ENCODE measurements at places on chromosomes 4 and X. TPM values are rescaled to one million over a fixed set of nuclear protein-coding genes. Genes with fewer than 3 reads are reported as not detected.

GRCh38 chrX:107323786-107324492 is 117.5 kb downstream of the DNAAF6 start:
- DNase-seq = no peak

- DNase-seq = peak; percentile 46
These were observed 497 bp upstream of the THAP9 start for GRCh38 chr4:82900066-82900410.

DNA sequence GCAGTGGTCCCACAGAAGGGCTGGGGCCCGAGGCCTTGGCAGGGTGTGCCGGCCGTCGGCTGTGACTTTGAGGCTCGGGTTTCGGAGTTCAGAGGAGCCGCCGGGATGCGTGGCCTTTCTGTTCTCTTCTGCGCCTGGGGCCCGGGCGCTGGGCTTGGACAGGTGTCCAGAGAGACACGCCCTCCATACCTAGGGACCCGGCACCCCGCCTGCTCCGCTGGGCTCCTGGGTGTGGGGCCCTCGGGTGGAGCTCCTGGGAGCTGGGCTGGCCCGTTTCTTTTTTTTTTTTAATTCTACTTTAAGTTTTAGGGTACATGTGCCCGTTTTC is 11.3 kb downstream of the FGFRL1 start:
- DNase-seq = no peak

GRCh38 chrX:53312946-53313727 is 31.8 kb upstream of the IQSEC2 start:
- DNase-seq = peak; percentile 70

DNA sequence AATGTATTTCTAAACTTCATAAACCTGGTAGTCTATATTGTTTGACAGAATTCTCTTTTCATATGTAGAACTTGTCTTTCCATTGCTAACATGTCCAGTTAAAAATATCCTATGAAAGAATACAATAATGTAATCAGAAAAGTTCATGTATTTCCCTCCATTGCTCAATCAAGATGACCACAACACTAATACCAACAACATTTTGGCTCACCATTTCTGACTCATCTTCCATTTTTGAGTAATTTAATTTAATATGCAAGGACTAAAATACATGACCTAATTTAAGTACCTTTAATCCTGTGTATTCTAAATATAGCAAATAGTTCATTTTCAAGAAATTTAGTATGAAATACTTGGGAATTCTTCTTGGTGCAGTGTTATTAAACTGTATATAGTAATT is 239.5 kb upstream of the GPC4 start:
- no peak for DNase-seq

GRCh38 chr4:137427411-137427810 is 104.9 kb downstream of the PCDH18 start:
- no peak for DNase-seq

DNA sequence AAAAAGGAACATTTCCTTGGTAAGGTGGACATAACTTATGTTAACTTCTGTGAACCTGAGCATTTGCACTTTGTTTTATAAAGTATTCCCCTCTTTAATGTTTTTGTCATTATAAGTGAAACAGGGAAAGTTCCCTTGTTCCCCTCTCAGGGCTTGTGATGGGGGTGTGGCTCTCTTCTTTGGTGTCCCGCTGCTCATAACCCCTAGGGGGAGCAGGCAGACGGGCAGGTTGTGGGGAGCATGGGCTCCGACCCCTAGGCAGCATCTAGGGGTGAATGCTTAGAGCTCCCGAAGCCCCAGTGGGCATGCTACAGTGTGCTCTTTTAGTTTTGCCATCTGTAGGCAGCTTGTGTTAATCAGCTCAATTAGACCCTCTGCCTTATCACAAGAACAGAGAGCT is 200.4 kb downstream of the DACH2 start:
- peak; percentile 58 for DNase-seq

Gene WDR17
- 4.3 TPM for total RNA-seq

DNA sequence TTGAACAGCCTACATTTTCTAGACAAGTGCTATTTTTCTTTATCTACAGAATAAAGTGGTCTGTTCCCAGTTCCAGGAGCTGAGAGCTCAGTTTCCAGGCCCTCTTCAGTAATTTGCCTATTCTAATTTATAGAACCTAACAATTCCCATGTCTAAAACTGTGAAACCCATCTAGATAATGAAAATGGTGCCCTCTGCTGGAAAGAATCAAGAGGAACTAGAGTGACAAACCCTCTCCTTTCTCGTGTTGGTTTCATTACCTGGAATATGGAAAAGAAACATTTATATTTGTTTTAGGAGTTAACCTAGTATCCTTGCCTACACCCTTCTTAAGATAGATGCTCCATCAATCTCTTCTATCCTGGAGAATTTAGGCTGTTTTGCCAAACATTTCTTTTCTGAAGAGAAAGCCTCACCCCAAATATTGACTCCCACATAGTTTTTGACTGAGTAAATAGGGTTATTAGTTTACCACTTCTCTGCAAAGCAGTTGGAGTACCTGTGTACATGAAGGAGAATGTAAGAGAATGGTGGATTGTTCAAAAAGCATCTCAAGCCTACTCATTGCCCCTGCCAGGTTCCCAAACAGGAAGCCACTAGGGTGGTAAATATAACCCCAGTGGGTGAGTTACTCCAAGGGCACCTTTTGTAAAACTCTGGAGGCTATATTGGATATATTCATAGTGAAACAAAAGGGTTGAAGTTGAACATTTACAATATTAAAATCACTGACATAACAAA is 121.6 kb downstream of the RASL11B start:
- DNase-seq = peak; percentile 89

Gene AVPR2
- total RNA-seq = not detected

Gene NCBP2L
- not detected for total RNA-seq

Gene HSD17B11
- total RNA-seq = 14.8 TPM

DNA sequence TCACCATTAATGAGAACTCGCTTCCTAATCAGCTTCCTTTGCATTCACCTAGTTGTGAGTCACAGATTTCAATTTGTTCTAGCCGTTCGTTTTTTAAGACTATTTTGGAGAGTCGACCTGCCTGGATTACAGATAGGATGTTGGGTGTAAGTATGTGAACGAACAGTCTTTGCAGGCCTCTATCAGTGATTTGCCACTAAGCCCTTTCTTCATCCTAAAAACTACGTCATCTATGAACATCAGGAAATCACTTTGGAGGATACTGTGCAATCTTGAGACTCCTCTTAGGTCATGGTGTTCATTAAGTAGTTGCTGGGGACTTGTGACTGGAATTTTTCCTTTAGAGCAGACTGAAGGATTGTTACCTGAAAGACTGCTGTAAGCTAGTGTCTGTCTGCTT is 1.1 kb downstream of the POLA1 start:
- DNase-seq = no peak

- no peak for DNase-seq
These were observed 112.3 kb downstream of the ASB9 start for GRCh38 chrX:15157624-15158023.

DNA sequence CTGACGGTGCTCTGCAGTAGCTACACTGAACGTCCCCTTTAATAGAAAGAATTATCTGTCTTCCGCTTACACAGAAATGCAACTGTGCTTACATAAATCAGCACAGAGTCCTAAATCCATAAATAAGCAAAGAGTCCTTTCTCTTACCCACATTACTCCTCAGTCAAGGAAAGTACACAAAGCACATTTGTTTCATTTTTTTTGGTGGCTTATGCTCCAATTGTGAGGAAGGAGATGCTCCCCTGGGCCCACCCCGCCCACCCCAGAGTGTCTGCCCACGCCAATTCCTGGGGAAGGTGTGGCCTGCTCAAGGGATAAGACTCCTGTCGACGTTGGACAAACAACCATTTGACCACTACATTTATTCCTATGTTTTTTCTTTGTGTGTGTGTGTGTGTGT is 53.8 kb downstream of the CPLX1 start:
- DNase-seq = no peak

- DNase-seq = no peak
These were observed 99.5 kb upstream of the NKX1-1 start for GRCh38 chr4:1505511-1506460.

DNA sequence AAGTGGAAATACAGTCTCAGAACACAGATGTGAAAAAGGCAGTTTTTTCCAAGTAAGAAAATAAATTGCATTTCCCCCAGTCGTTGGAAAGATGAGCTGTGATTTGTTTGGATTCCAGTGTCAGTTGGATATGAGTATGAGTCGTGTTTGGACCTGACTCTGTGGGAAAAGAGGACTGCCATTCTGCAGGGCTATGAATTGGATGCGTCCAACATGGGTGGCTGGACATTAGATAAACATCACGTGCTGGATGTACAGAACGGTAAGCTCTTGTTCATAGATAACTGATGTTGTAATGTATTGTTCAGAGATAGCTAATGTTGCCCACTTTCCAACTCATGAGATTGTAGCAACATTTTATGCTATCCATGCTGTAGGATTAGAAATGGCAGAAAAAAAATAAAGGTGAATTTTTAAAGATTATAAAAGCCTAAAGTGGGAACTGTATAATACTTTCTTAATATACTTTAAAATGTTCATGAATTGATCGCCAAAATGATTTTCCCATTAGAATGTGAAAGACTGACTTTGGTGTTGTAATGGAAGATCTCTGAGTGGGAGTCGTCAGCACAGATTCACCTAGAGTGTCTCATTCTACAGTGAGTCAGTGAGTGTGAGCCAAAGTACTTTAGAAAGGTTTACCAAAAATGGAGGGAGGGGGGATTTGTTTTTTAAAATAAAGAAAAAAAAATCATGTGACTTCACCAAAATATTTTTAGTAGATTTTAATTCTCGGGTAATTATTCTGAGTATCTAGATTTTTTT is 178.7 kb downstream of the DCTD start:
- no peak for DNase-seq

DNA sequence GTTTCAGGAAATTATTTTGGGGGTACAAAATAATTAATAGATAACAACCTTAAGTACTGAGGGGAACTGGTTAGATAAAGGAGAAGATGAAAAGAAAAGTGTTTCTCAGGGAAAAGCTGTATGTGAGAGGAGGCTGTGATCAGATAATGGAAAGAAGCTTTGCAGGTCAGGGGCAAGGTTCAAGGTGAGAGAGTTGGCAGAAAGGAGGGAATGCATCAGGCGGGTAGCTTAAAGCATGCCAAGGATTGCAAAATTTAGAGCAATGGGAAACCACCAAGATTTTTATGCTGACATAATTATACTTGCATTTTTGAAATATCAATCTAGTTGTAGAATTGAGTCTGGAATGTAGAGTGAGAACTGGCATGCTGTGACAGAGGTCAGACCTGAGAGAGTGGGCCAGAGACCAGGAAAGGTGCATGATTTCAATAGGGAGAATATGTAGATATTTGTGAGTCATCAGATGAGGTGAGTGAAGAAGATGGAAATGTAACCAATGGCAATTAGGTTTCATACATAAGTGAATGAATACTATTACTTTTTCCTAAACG is 508.7 kb downstream of the TRIML1 start:
- no peak for DNase-seq

Gene MBNL3
- 2.4 TPM for total RNA-seq

DNA sequence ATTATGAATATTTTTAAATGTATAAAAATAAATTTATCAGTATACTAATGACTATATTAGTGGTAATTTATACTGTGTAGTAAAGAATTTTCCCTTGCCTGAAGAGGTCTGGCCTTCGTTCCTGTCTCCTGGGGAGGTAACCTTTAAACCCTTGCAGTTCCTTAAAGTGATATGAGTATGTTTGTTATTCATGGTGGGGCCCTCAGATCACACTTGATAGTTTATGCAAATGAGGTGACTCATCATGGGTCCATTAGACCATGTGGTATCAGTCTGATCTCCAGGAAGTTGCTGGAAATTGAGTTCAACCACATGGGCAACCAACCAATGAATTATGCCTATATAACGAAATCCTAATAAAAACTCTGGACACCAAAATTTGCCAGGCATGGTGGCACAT is 904.1 kb downstream of the RPA4 start:
- DNase-seq = no peak

Gene GYG2
- 63.8 TPM for total RNA-seq

- DNase-seq = no peak
These were observed 104.9 kb downstream of the CHIC2 start for GRCh38 chr4:53959343-53960120.

DNA sequence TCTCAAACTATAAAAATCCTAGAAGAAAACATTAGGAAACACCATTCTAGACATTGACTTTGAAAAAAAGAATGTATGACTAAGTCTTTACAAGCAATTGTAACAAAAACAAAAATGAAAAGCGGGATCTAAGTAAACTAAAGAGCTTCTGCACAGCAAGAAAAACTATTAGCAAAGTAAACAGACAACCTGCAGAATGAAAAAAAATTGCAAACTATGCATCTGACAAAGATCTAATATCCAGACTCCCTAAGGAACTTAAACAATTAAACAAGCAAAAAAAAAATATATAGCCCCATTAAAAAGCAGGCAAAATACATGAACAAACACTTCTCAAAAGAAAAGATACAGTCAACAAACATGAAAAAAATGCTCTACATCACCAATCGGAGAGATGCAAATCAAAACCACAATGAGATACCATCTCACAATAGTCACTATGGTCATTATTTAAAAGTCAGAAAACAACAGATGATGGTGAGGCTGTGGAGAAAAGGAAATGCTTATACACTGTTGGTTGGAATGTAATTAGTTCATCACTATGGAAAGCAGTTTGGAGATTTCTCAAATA is 168.1 kb downstream of the EPHA5 start:
- DNase-seq = no peak

- no peak for DNase-seq
These were observed 183.1 kb downstream of the HS6ST2 start for GRCh38 chrX:132775263-132775823.

Gene CHST7
- total RNA-seq = 27.2 TPM

Gene DOK7
- 0.54 TPM for total RNA-seq

Gene EGF
- total RNA-seq = 1.9 TPM

Gene SMR3B
- not detected for total RNA-seq
